ENCODE measurements at places on chromosomes 7 and 10.

- DNase-seq = no peak
These were observed 26.3 kb upstream of the WDR11 start for GRCh38 chr10:120824881-120825309.

GRCh38 chr7:24135003-24135817 is 148.8 kb upstream of the NPY start:
- DNase-seq = no peak

GRCh38 chr7:159197066-159197975 is 52.7 kb upstream of the VIPR2 start:
- no peak for DNase-seq

GRCh38 chr7:85695533-85695932 is 508.7 kb upstream of the SEMA3D start:
- DNase-seq = no peak

DNA sequence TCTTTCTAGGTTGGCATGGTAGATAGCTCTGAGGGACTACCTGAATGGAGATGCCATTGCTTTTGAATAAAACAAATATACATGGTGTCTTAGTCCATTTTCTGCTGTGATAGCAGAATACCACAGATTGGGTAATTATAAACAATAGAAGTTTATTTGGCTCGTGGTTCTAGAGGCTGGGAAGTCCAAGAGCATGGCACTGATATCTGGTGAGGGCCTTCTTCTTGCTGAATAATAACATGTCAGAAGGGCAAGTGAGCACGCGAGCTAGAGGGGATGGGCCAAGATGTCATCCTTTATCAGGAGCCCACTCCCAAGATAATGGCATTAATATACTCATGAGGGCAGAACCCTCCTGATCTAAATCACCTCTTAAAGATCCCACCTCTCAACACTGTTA is 21.9 kb downstream of the SGPL1 start:
- DNase-seq = no peak

- no peak for DNase-seq
These were observed 59.1 kb upstream of the ZNF32 start for GRCh38 chr10:43707770-43708169.

DNA sequence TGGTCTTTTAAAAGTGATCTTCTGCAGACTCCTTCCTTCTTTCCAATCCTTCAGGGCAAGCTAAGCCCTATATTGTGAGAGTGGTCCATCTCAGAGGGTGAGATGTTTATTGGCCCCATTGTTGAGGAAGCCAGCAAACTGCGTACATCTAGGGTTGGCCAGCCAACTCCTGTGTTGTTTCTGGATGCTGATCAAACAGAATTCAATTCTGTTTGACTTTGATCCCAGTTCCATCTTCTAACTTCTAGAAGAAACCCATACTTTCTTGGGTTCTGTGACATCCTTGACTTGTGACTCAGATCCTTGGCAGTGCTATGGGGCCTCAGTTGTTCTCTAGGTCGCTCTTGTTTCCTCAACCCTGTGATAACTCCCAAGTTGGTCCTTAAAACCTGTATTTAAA is 116.2 kb downstream of the LSMEM1 start:
- no peak for DNase-seq

DNA sequence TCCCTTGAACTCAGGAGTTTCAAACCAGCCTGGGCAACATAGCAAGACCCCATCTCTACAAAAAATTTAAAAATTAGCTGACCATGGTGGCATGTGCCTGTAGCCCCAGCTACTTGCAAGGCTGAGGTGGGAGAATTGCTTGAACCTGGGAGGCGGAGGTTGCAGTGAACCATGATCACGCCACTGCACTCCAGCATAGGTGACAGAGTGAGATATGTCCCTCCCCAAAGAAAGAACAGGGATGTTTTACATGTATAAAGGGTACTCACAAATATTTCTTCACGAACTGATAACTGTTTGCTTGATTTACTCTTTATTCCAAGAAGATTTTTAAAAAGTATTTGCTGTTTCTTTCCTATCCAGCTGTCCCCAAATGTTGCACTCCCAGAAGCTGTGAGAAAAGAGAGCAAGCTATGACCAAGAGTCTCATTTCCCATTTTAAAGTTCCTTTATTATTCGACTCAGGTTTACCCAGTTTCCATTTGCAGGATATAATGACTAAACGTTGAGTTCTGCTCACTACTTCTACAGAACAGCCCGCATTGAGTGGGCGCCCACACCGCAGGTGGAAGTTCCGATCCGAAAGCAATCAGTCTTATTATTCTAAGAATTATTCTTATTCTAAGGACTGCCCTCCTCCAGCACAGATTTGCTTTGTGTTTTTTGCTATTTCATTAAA is 90.7 kb downstream of the APBB1IP start:
- DNase-seq = no peak

GRCh38 chr10:50439187-50439586 is 184.6 kb downstream of the SGMS1 start:
- no peak for DNase-seq

GRCh38 chr7:92841192-92841591 is 4.8 kb upstream of the CDK6 start:
- DNase-seq = no peak

DNA sequence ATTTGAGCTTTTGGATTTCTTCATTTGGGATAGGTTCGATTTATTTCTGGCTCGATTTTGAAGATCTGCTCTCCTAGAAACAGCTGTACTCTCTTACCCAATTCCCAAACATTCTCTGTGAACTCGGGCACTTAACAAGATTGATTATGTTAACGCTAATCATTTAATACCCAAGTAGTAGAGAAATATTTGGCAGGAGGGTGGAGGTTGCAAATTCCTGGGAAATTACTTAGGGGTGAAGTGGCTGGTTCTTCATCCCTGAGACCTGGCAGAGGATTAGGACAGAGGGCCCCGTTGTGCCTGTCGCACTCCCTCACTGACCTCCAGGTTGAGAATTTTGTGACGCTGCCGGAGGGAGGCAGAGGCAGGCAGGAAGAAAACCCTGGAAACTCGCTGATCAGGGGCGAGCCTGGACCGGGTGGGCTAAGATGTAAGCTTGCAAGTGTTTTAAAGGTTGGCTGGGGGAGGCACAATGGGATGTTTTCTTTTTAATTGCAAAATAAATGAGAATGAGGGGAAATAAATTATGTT is 182.6 kb downstream of the TCF7L2 start:
- DNase-seq = no peak

DNA sequence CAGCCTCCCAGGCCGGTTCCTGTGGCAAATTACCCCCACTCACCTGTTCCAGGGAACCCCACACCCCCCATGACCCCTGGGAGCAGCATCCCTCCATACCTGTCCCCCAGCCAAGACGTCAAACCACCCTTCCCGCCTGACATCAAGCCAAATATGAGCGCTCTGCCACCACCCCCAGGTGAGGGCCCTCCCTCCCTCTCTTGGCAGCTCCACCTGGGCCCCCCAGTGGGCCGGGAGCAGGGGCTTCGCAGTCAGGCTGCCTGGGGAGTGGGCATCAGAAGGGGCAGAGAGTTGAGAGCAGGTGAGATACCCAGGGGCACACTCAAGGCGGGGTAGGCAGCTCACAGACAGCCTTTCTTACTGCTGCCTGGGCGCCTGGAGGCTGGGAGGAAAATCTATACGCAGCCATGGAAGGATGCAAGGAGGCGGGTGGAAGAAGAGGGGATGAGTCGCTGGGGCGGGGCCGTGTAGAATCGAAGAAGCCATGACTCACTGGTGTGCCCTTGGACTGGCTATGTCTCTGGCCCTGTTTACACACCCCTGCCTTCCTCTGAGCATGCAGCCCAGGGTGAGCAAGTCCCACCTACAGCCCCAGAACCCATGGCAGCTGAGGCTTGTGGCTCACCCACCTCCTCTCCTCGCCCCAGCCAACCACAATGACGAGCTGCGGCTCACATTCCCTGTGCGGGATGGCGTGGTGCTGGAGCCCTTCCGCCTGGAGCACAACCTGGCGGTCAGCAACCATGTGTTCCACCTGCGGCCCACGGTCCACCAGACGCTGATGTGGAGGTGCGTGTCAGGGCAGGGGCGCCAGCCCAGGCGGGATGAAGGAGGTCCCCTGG is 48.6 kb upstream of the PPIF start:
- DNase-seq = peak; percentile 84

- DNase-seq = no peak
These were observed 29.8 kb downstream of the ITPRIP start for GRCh38 chr10:104308439-104308903.

DNA sequence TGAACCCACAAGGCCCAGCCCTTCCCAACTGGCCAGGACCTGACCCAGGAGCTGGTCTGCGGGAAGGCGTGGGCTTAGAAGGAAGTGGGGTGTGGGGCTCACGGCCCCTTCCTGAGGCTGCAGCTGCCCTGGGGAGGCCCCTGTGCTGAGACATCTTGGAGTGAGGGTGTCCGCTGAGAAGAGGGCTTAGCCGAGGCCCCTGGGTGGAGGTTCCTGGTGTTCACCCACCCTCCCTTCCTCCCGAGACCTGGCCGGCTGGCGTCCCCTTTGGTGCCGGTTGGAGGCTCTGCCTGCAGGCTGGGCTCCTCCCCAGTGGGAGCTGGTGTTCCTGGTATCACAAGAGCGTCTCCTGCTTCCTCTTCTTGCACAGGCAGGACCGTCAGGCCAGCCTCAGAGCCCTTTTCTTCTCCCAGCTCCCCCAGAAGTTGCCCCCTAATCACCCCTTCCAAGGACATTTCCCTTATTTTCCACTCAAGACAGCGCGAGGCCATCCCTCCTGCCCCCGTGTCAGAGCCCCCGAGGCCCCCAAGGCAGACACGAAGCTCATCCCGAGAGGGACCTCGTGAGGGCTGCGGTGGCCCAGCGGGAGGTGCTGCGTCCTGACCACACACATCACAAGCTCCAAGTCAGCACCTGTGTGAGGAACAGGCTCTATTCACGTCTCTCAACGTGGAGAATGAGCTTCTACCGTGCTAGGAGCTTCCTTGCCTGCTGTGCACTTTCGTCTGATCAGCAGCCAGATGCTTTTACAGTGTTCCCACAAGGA is 25.1 kb upstream of the FAM20C start:
- no peak for DNase-seq

GRCh38 chr7:158476331-158476932 is 111.2 kb downstream of the PTPRN2 start:
- DNase-seq = no peak

DNA sequence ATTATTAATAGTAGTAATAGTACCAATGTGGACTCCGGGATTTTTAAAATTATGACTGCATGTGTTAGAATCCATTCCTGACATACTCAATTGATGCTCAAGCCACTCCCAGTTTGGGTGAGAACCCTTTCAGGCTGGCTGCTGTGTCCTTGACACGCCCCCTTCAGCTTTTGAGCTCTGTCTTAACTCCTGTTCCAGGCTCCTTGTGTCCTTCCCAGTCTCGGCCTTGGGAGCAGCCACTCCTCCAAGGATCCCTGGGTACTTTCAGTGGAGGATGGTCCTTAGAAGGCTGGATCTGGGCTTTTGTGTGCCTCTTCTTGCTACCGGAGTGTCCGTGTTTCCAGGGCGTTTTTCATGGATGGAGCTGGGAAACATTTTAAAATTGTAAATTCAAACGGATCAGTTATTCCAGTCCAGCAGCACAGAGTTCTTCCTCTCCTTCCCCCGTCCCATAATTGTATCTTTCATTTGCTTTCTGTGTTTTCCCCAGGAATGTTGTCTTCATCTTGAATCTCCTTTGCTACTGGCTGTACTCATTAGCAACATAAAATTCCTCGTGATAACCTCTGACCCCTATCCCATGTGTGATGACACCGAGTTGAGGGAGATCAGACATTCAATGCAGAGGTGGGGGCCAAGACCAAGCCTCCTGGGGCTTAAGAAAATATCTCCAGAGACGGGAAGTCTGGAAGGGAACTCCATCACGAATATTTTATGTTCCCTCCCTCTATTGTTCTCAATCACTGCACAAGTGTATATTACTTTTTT is 40.0 kb upstream of the PFKFB3 start:
- DNase-seq = no peak

GRCh38 chr10:23441251-23441650 is 2.4 kb downstream of the OTUD1 start:
- no peak for DNase-seq

GRCh38 chr10:79947787-79948424 is 999 bp downstream of the SFTPD start:
- no peak for DNase-seq

DNA sequence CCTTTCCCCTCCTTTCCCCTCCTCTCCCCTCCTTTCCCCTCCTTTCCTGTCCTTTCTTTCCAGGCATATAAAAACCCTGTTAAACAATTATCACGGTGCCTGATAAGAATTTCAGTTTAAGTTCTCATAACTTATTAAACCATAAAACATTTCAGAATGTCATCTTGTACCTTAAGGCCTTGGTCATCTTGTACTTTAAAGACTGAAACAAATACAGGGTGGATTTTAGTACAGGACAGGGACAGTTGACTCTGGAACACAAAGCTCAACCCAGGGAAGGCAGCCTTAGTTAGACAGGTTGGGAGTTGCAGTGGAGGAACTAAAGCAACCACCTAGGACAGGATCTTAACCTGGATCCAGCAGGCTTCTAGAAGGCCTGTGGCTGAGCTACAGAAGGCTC is 1.2 kb downstream of the AGR3 start:
- DNase-seq = no peak

GRCh38 chr7:68309806-68310205 is 1288.5 kb upstream of the AUTS2 start:
- no peak for DNase-seq

DNA sequence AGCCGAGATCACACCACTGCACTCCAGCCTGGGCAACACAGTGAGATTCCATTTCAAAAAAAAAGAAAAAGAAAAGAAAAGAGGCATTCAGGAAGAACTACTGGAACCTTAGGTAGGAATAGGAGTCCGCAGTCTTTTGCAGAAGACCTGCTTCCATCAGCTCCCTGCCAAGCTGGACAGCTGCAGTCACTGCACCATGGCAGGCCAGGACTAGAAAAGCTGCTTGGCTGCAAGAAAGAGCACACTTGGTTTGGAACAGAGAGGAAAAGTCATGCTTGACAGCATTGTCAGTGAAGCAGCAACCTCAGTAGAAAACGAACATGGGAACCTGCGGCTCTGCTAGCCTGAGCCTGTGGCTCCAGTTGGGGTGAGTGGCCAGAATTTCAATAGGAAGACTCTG is 104.3 kb downstream of the MARCHF5 start:
- DNase-seq = no peak

All from BJ (cell line).